ENCODE measurements at places on chromosomes 2 and 18.

DNA sequence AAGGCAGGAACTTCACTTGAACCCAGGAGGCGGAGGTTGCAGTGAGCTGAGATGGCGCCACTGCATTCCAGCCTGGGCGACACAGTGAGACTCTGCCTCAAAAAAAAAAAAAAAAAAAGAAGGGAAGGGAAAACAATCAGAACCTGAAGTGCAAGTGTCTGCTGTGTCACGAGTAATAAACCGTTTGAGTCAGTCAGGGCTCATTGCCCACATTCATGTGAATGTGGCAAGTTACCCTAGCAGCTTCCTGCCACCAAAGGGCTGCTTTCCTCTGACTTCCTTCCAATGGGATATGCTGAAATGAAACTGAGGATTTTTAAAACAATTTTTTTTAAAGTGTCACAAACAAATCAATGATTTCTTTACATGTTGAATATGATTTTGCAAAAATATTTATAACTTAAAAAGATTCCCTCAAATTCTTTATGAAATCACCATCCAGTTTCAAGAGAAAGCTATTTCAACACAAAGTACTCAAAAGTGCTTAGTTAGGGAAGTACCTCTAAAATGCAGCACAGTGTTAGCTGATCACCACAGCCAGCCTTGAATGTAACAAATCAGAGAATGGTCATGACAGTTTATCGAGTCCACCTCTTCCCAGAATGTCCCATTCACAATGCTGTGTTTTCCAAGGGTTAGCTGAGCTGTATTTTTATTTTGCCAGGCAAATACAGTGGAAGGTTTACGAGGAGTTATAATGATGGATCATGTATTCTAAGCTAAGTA lies 36.4 kb downstream of the WDSUB1 start:
- no peak for DNase-seq

- no peak for DNase-seq
Observed at GRCh38 chr2:219428469-219428868, 6.2 kb upstream of the SPEG start.

DNA sequence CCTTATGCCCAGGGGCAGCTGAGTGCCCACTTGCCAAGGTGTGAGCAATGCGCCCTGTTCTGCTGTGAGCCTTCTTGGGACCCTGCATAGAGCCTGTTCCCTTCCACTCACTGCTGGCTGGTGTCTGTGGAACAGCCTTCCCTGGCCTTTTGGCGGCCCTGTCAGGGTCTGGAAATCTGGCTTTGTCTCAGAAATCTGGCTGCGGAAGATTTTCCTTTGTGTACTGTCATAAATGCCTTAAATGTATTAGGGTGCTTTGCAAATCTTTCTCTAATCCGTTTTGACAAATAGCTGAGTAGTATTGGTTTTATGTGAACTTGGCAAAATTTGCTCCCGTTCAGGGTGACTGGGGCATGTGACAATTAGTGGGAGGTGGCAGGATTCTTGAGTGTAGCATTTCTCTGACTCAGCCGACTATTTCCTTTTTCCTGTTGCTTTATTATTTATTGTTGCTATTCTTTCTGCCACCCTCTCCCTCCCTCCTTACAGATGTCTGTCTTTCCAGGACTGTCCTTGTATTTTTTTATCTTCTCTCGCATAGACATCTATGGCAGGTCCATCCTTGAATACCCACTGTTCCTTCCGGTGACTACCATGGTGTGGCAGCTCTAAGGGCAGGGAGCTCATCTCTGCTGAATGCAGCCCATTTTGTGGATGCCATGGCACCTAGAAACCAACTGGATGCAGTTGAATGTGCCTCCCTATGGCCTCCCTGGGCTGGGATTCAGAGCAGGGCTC lies 41.8 kb downstream of the LDLRAD4 start:
- no peak for DNase-seq

- DNase-seq = no peak
Observed at GRCh38 chr2:40363631-40364030, 88.3 kb downstream of the SLC8A1 start.

GRCh38 chr2:19351899-19352697 lies 6.3 kb downstream of the OSR1 start:
- DNase-seq = no peak

GRCh38 chr2:183490914-183491313 lies 366.7 kb downstream of the NUP35 start:
- no peak for DNase-seq

GRCh38 chr2:30997979-30998378 lies 140.3 kb downstream of the GALNT14 start:
- no peak for DNase-seq

DNA sequence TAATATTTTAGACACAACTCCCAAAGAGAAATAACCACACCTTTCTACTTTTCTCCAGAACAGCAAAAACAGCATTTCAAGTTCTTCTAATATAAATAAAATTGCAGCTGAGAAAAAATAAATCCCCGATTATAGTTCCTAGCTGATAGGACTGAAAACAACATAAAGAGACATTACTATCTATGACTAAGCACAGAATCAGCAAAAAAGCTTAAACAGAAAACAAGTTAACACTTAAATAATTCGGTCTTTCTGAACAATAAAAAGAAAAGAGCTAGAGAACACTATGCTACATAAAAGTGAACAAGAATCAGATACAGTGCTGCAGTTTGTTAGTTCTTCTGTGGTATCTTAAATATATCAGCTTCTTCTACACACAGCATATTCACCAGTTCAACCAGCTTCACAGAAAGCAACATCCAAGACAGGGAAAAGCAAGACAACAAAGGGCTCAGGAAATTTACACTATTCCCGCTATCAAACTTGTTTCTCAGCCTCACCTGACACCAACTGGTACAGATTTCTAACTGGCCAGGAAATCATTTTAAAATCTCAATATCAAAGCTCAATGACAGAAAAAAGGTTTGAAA lies 28.6 kb downstream of the FEZ2 start:
- no peak for DNase-seq

GRCh38 chr18:13465476-13465875 lies 246.9 kb downstream of the LDLRAD4 start:
- DNase-seq = no peak

GRCh38 chr2:151379169-151379568 lies 21.8 kb downstream of the TNFAIP6 start:
- no peak for DNase-seq

- DNase-seq = no peak
Observed at GRCh38 chr2:38245114-38245641, 131.9 kb downstream of the ATL2 start.

DNA sequence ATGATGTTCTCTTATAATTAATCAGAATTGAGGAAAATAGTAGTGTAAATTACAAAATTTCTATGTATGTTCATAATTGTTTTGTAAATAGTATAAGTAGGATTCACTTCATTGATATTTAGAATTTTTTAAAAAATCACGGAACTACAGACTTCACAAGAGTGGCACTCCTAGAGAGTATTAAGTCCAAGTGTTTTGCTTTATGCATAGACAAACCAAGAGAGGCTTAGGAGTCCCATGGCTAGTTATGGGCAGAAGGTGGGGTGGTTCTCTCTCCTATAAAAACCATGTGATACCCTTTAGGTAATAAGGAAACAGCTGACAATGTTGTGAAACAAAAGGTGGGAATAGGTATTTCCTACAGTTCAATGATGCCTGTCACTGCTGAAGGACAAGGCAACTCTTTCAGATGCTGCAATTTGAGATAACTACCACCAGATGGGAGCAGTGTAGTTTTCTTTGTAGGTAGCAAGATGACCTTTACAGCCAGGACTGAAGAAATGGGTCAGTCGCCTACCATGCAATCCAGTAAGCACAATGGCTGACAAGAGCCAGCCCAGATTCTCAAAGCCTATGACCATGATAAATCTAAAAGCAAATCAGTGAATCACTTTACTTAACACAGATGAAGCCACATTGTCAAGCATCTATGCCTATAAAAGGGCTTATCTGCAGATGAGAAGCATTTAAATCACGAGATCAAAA lies 83.9 kb downstream of the AAK1 start:
- no peak for DNase-seq

DNA sequence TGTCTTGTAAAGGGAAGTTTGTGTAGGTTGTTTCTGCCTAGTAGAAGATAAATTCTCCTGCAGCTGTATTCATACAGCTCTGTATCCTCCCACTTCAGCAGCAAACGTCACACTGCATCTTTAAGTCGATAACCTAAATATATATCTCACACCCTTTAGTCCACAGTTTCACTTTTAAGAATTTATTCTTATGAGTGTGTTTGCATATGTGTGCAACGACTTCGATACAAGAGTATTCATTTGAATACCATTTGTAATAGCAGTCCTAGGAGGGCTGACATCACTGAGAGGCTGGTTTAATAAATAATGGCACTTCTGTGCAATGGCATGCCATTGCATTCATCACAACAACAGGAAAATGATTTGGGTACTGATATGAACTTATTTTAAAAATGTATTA lies 63.8 kb upstream of the MSH6 start:
- DNase-seq = no peak

DNA sequence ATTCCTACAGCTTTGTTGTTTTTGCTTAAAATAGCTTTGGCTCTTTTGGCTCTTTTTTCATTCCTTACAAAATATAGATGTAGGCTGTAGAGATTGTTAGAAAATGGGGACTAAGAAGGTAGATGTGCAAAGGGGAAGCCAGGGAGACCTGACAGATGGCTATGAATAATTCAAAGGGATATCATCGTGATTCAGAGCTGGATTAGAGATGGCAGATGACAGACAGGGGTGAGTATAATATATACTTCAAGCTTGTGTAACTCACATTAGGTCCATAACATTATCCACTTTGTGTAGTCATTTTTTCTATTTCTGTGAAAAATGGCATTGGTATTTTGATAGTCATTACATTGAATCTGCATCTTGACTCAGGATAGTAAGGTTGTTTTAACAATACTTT lies 422.9 kb upstream of the ST6GAL2 start:
- DNase-seq = no peak

- DNase-seq = no peak
Observed at GRCh38 chr2:72159211-72159993, 11.7 kb upstream of the CYP26B1 start.

DNA sequence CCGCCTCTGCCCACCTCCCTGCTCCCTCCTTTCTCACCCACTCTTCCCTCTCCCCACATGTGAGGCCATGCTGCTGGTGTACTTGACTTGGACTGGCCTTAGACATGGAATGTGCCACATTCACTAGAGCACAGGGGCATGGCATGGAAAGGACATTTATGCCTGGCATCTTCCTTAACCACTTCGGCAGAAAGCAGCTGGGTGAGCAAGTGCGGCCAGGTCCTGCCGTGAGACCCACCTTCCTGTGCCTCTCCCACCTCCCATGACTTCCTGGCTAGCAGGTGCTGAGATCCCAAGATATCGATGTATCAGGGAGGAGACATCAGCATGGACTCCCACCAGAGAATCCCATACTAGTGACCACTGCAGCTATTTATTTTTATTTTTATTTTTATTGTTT lies 13.0 kb downstream of the GPR55 start:
- no peak for DNase-seq

DNA sequence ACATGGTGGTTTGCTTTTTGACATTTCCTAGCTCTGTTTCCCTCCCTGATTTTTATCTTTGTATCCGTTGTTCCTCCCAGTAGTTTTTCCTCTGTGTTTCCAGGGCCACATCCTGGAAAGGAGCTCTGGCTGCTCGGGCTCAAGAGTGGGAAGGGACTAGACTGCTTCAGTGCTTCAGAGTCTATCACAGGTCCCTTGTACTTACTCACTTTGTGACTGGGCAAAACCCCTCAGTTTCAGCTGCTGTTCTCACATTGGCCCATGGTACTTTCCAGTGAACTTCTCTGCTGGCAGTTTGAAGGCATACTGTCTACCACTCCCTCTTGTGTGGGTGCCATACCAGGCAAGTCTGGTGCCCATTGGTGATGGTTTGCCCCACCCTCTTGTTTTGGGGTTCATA lies 7.5 kb upstream of the STAMBP start:
- no peak for DNase-seq

DNA sequence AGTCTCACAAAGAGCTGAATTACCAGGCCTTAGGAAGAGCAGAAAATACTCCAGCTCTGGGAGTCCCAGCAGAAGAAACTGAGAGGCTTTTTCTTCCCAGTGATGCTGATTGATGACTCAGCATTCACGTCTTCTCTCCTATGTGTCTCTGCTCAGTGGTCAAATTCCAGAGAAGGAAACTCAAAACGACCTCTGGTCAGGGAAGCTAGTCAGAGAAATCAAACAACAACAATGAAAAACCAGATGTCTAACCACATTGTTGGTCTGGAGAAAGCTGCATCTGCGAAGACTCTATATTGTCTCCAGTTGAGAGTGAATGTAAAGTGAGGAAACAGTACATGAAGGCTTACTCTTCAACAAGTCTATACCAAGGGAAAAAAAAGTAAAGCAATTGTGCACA lies 28.6 kb upstream of the CERS6 start:
- DNase-seq = peak; percentile 66

DNA sequence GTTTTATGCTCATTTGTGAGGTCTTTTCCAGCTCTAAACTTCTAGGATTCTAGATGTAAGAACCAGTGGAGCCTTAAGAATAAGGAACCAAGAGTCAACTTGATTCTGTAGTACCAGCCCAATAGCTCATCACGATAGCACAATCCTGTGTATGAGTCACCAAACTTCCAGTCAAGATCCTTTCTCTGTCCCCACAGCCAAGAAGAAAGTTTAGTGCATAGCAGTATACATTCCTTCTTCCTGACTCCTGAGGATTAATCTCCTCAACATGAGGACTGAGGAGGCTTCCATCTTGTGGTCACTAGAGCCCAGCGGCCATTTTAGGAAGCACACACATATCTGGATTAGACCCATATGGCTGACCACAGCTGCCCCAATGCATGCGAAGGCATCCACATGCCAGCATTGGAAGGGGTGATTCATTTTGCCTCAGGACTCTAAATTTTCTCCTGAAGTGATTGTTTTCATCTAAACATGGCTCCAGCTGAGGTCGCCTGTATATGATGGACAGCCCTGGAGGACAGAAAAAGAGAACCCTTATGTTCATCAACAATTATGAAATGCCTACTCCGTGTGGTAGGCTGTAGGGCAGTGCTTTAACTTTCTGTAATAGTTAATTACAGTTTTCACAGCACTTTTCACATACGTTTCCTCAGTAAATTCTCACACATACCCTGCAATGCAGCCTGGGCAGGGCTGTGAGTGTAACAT lies 53.5 kb downstream of the RASGRP3 start:
- DNase-seq = peak; percentile 90

DNA sequence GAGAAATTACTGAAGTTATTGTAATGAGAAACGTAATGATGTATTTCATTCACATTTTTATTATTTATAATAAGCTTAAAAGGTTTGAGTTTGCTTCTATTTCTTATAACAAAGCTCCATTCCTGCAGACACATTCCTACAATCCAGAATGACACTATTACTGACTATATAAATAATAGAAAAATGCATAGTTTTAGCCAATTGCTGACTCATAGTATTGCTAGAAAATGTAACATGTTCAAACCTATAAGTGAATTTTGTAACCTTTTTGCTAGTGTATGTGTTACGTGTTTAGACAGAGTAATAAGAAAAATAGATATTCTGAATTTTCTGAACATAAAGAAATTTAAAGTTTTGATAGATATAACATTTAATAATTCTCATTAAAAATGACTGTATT lies 9.3 kb upstream of the VWC2L start:
- no peak for DNase-seq

Data from AG04450 (cell line).